ENCODE measurements at places on chromosomes 5 and 9. TPM values are rescaled to one million over a fixed set of nuclear protein-coding genes. Genes with fewer than 3 reads are reported as not detected.
A peak's percentile ranks its signal among the peaks of the same experiment; 100 is the strongest.

DNA sequence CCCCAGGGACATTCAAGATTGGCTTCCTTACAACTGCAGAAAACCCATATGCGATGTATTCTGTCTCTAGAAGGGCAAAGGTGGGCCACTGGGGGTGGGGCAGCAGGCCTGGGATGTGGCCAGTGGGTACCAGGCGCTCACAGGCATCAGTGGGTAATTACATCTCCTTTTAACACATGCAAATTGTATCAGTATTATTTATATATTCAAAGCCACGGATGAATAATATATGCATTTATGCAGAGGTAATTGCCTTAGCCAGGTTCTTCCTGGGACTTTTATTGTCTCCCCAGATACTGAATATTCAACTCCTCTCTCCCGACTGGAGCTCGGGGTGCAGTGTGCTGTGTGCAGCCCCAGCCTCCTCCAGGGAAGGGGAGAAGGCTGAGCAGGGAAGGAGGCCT is 109.4 kb upstream of the MVB12B start:
- no peak for DNase-seq

DNA sequence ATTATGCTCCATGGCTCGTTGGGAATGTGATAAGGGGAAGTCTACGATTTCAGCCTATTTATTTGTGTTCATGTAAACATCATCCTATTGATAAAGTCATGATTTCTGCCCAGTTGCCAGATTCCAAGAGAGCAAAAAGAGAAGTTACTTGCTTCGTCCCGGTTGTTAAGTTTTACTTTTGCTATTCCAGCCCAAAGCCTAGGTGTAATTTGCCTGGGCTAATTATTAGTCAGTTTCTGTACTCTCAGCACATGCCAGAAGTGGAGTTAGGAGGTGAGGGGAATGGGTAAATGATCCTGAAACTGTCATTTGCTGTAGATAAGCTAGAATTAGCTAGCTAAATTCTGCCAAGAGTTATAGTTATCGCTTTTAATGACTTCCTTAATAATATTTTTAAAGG is 4.5 kb upstream of the ANKH start:
- no peak for DNase-seq

DNA sequence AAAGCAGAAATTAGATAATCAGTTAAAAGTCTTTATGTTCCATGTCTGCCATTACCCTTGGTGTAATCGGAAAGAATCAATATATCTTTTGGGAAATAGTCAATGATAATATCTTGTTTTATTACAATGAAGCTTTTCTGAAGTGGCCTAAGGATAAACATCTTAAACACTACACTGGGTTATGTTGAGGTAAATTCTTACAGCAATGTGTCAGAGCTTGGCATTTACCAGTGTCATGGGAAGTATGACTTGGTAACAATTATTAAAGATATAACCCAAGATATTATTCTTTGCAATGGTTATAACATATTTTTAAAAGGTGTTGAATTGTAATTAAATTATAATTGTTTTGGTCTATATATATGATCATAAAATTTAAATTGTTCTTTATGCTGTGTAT is 84.7 kb downstream of the CFAP95 start:
- DNase-seq, result no peak

GRCh38 chr5:71836559-71837112 is 117.6 kb downstream of the CARTPT start:
- DNase-seq, result no peak

GRCh38 chr5:167285591-167285990 is 1005.9 kb upstream of the WWC1 start:
- DNase-seq, result no peak

DNA sequence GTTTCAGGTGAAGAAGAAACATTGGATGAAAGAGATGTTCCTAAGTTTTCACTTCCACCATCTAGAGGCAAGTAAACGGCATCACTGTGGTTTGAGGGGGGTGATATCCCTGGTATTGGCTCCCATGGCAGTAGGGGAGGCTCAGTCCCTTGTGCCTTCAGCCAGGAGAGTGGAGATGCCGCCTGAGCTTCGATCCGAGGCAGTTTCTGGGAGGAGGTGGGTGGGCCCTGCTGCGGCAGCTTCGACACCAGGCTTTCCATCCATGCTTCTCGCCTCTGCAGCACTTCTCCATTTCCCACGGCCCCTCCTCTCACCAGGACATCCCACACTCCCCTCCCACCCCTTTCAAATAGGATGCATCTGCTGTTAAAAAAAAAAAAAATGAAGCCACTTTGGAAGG is 258.3 kb downstream of the GADD45G start:
- DNase-seq, result no peak

- no peak for DNase-seq
These were observed 190.1 kb downstream of the PAX5 start for GRCh38 chr9:36843964-36844363.

DNA sequence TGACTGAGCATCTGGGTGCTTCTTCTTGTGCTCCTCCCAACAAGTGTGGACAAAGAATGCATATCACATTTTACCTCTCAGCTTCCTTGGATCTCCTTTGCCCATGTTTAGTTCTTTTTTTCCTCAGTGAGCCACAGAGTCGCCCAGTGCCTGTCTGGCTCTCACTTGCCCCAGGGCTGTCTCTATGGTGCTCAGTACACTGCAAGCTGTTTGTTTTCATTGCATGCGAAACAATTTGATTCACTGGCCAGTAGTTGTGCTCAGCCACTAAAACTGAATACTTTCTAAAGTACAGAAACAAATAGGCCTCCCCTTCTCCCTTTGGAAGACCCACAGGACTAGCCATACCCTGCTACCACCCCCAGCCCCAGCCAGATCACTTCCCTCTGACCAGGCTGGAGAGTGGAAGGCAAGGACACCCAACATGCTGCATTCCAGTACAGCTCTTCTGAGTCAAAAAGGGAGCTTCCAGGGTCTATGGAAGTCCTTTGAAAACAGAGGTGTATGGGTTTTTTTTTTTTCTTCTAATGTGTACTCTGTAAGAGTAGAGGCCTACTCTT is 3.8 kb downstream of the LHFPL2 start:
- DNase-seq, result no peak

DNA sequence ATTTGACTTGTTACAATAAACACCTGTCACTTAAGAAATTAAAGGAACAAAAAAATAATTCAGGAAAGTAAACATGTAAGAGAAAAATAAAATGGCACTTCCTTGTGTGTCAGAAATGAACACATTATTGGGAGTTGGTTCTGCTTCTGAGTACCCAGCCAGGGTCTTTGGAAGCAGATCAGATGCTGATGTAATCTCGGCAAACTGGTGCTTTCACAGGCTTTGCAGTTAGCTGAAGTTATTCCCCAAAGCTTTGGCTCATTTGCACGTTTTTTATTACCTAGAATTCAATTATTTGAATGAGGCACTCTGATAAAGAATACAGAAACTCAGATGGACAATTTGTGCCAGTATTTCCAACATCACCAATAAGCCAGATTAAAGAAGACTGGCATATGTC is 10.9 kb downstream of the CDH18 start:
- DNase-seq, result no peak

GRCh38 chr5:61332851-61333320 is 828 bp downstream of the ZSWIM6 start:
- DNase-seq, result peak; percentile 56

GRCh38 chr5:151617841-151618710 is 26.9 kb upstream of the FAT2 start:
- DNase-seq, result no peak

GRCh38 chr5:161403121-161403520 is 143.4 kb downstream of the GABRB2 start:
- DNase-seq, result no peak

DNA sequence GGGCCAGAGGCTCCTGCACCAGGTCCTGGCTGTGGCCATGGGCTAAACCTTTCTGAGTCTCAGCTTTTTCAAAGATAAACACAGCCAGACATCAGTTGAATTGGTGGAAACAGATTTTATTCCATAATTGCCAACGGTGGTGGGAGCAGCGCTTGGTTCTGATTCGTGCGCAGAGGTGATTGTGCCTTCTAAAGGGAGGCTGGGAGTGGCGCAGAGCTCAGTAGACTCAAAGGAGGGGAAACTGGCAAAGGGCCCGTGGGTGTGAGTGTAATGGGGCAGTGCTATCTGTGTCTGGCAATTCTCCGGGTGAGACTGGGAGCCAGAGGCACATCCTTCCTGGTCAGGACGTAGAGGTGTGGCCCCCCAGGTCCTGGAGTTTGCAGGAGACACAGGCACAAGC is 169.4 kb upstream of the PPP1R26 start:
- DNase-seq, result no peak

DNA sequence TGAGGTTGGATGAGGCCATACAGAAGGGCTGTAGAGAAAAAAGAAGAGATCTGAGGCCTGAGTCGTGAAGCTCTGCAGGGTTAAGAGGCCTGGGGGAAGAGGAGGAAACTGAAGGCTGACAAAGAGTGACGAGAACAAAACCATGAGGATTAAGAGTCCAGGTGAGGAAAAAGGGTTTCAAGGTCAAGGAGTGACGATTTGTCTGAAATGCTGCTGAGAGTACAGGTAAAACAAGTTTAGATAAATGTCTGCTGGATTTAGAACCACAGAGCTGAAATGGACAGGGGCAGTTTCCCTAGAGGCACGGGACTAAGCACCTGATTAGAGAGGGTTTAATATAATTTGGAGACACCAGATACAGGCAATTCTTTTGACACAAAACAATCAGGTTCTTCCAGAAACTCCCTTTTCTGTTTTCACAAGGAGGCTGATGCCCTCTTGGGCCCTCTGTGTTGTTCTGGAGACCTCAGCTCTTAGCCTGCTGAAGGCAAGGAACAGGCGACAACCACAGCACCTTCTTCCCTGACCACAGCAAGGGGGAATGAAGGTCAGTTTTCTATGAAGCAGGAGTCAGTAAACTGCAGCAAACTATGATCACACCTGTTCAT is 14.6 kb upstream of the GCNT1 start:
- DNase-seq, result no peak

DNA sequence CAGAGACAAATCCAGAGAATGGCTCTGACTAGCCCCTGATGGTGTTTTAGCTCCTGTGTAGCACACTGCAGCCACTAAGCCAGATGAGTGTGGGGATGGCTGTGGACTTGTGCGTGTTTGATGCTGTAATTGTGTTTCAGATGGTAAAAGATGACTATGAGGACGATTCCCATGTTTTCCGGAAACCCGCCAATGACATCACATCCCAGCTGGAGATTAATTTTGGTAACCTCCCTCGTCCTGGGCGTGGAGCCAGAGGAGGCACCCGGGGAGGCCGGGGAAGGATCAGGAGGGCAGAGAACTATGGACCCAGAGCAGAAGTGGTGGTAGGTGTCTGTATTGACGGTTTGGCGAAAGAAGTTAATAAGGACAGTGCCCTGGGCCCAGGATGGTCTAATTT is 38.0 kb downstream of the HABP4 start:
- no peak for DNase-seq

DNA sequence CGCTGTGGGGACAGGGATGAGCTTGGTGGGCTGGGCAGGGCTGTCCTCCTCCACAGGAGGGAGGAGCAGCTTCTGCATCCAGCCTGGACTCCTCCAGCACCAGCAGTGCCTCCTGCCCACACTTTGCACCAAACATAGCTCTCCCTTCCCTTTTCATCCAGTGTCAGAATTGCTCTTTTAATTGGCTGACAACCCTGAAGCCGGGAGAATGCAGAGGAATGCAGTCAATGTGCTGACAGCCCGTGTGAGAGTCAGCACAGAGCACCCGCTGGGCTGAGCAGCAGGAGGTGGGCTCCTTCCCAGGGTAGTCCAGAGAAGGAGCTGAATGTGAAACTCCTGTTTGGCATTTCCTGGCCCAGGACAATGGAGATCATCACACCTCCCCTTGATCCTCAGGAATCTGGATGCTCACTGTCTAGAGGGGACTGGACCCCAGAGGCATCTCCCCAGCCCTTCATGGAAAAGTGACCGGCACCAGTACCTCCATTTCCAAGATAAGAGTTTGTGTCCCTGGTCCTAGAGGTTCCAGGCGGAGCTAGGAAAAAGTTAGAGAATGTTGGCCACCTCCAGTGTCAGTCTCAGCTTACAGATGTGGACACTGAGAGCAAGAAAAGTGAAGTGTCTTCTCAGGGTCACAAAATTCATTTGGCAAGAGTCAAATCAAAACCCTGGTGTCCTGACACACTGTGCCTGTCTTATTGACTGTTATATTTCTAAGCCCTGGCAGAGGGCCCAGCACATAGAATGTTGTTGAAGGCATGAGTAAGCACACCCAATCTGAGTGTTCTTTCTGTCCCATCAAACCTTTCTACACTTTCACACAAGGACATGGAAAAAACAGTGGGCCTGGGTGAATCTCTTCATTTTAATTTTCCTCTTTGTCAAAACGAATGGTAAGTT is 202.1 kb downstream of the SNX18 start:
- no peak for DNase-seq

DNA sequence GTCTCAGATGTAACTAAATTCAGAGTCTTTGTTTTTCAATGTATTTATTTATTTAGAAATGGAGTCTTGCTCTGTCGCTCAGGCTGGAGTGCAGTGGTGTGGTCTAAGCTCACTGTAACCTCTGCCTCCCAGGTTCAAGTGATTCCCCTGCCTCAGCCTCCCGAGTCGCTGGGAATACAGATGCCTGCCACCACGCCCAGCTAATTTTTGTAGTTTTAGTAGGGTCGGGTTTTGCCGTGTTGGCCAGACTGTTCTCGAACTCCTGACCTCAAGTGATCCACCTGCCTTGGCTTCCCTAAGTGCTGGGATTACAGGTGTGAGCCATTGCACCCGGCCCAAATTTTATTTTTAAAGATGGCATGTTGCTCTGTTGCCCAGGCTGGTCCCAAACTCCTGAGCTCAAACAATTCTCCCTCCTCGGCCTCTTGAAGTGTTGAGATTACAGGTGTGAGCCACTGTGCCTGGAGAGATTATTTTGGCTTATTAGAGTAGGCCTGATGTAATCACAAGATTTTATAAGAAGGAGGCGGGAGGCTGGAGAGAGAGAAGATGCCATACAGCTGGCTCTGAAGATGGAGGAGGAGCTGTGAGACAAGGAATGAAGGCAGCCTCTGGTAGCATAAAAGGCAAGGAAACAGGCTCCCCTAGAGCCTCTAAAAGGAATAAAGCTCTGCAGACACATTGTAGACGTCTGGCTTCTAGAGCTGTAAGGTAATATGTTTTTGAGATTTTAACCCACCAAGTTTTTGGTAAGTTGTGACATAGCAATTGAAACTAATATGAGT is 12.9 kb upstream of the KLF9 start:
- no peak for DNase-seq

DNA sequence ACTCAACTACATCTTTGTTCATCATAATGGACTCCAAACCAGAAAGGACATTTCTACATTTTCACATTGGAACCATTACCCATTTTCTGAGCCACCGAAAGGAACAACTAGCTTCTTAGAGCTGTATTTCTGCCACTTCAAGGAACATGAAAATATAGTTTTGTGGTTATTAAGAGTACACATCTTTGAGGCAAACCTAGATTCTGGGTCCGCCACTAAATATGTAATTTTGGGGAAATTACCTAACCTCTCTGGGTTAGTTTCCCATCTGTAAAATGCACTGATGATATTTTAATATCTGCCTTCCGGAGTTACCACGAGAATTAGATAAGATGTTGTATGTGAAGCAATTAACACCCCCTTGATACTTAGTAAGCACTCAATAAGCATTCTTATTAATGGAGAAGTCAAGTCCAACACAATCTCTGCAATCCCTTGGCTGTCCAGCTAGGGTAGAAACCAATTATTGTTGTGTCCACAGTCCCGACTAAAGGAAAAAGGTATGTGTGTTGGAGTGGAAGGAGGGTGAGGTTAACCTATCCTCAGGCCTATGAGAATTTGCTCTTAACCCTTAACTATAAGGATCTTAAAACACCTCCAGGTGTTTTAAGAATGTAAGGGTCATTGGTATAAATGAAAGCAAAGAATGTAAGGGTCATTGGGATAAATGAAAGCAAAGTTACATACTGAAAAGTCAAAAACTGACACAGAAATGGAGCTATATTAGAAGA is 94.0 kb upstream of the PTGER4 start:
- DNase-seq, result no peak

KIF12 gene
- not detected for total RNA-seq

WNK2 gene
- not detected for total RNA-seq

EGFLAM gene
- not detected for total RNA-seq

RUSC2 gene
- total RNA-seq, result 2.8 TPM

GARNL3 gene
- 4.0 TPM for total RNA-seq

Measured in activated CD8-positive, alpha-beta memory T cell treated with anti-CD3 and anti-CD28 coated beads, Interleukin-2, amount 10 ng/mL, durations not matched to agents 7 days and 5 days (primary cell).